Omental fat pad (tissue), 4 donors: ENCODE measurements at places on chromosomes 5 and 9. TPM values are rescaled to one million over a fixed set of nuclear protein-coding genes. Genes with fewer than 3 reads are reported as not detected.

- no peak for DNase-seq
Measured at GRCh38 chr5:116864157-116864837, 289.7 kb upstream of the SEMA6A start.

TEK gene
- total RNA-seq: 21.3 TPM

DNA sequence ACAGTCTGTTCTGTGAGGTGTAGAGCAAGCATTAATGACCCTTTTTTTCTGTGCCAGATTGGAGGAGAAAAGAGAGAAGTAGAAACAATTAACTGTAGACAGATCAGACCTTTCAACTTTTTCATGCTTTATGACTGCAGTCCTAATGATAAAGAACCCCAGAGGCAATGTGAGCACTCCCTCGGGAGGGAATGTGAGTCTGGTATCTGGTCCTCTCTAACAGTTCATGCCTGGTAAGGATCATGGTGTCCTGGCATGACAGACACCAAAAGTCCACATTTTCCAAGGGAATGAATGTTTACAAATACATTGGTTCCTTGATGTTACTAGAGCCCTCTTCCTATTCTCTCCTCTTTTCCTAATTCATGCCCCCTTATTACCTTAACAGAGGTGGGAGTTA, 70.3 kb downstream of the MTAP start:
- no peak for DNase-seq

GRCh38 chr9:37952731-37953130, 48.8 kb upstream of the SLC25A51 start:
- DNase-seq: no peak

DNA sequence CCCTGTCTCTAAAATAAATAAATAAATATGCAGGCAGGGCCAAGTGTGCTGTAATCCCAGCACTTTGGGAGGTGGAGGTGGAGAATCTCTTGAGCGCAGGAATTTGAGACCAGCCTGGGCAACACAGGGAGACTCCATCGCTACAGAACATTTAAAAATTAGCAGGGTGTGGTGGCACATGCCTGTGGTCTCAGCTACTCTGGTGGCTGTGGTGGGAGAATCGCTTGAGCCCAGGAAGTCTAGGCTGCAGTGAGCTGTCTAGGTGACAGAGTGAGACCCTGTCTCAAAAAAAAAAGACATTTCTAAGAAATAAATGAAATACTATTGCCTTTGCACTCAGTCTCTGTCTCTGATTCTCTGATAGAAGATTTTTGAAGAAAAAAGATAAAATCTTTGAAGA, 1.2 kb upstream of the PCDHGA10 start:
- no peak for DNase-seq

OSTF1 gene
- 36.0 TPM for total RNA-seq

DNA sequence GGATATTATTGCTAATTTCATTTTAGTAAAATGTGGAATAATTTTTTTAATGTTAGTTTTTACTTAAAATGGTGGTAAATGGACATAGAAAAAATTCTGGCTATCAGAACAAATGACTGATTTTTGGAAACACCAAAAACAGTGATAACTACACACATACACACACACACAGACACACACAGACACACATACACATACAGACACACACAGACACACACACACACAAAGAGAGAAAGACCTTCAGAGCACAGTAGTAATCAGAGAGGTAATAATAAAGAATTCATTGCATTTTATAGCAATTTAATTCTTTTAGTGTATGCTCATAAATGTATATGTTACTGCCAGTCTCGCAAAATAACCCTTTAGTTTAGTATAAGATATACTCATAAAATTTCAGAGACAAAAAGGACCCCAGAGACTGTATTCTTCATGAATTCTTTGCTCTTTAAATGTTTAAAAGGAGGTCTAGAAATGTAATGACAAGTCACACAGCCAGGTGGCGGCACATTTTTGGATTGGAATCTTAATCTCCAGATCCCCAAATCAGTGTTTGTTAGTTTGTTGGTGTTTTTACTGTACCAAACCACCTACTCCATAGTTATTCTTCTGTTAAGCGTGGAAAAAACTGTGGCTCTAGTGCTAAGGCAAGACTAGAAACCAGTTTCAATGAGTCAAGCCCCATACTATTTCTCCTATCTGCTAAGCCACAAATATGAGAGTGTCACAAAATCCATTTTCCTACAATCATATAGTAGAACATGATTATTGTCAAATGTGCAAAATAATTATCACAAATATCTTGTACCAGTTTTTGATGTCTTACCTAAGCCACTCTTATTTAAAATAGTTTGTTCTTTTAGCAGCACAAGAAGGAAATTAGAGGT, 109.9 kb downstream of the EDIL3 start:
- DNase-seq: no peak
